ENCODE measurements at places on chromosomes 6 and 20.

- DNase-seq: no peak
Measured at GRCh38 chr20:59471653-59472421, 132.5 kb upstream of the PHACTR3 start.

DNA sequence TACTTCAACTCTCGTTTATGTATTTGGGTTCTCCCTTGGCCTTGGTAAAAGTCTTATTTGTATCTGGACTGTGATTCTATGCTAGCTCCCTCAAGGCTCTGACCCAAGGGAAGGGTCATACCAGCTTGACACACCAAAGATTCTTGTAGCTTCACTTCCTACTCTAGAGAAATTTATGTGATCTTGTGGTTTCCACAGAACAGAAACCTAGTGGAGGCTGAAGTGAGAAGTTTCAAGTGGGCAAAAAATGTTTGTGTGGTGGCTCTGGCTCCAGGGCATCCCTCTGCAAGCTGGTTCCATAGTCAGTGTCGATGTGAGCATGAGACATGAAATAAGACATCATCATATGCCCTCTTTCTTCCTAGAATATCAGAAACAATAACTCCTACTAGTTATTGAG lies 48.1 kb upstream of the TNFRSF21 start:
- DNase-seq: no peak

DNA sequence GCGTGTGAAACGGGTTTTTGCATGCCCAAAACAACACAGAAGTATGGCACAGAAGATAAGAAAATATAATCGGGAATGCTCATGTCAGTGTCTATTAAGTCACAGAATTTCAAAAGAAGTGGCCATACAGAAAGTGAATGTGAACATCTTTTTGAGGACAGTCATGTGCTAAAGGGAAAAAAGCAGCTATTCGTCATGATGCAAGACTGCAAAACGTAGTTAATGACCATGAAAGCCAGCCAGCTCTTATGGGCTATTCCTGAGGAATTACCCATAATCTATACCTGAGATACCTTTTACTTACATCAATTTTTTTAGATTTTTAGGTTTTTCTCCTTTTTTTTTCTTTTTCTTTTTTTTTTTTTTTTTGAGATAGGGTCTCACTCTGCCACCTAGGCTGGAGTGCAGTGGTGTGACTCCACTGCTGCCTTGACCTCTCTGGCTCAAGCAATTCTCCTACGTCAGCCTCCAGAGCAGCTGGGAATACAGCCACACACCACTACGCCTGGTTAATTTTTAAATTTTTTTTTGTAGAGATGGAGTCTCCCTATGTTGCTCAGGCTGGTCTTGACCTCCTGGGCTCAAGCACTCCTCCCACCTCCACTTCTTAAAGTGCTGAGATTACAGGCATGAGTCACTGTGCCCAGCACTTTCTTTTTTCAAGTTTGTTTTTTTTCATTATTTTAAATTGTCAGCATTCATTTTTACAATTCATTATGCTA lies 18.1 kb upstream of the ZBP1 start:
- no peak for DNase-seq

- no peak for DNase-seq
Measured at GRCh38 chr6:53244958-53245357, 96.3 kb upstream of the GCM1 start.

GRCh38 chr6:76984572-76984971 lies 478.7 kb downstream of the HTR1B start:
- DNase-seq: no peak

- DNase-seq: no peak
Measured at GRCh38 chr6:157428427-157429202, 47.6 kb downstream of the ZDHHC14 start.

DNA sequence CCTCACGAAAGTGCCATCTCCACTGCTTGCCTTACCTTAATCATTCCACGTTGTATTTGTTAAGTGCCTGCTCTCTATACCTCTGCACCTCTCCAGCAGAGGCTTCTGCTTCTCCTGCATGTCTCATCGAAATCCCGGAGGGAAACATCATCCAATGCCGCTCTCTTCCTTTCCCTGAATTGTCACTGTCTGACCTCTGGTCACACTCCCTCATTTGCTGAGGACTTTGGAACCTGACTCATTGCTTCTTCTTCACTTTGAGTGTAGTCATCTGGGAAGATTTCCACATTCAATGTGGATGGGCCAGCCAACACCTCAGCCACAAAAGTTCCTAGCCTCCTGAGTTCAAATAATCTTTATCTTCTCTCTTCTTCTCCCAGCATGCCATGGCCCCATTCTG lies 78.9 kb upstream of the BEND6 start:
- DNase-seq: no peak
